ENCODE measurements at places on chromosomes 12 and 14.

DNA sequence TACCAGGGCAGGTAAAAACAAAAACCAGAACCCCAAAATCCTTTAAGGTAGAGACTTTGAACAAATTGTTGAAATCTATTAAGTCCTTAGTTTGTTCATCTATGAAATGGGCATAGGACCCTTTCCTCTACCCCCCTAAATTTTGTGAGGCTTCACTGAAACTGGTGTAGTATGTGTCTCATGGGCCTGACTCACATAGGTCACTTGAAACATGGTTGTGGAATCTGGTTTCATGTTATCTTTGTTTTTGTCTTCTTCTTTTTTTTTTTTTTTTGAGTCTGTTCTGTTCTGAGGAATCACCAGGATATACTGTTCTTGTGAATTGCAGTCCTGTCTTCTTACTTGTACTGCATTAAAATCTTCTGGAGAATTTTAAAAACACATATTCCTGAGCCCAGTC lies 202.2 kb downstream of the KTN1 start:
- no peaks in the 10 kb centered on the region for H3K27me3 ChIP-seq
- no peaks in the 10 kb centered on the region for H3K36me3 ChIP-seq
- no peak overlapping the region for H3K4me3 ChIP-seq
- no peak for DNase-seq
- H3K4me1 ChIP-seq: peaks cover 7% of the 10 kb centered on the region

- no peak for DNase-seq
- no peak overlapping the region for H3K27ac ChIP-seq
- no peak overlapping the region for H3K4me3 ChIP-seq
- H3K27me3 ChIP-seq: no peaks in the 10 kb centered on the region
Measured at GRCh38 chr12:129328235-129328634, 475.0 kb downstream of the GLT1D1 start.

DNA sequence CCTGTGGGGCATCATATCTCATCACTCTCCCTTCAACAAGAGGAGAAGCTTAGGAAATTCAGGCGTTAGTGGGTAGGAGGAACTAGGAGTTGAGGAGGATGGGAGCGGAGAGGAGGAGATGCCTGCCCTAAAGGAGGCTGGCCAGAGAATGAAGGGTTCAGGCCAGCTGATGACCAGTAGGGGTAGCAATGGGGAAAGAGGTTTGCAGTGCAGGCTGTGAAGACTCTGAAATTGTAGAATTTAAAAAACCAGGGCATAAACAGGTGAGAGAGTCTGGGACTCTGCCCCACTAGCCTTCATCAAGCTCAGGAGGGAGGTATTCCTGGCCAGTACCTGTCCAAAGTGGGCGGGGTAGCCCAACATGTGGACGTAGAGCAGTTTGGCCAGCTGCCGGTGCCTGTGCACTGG lies 809 bp downstream of the AP1G2 start:
- H3K27me3 ChIP-seq: peaks cover 11% of the 10 kb centered on the region
- no peaks in the 10 kb centered on the region for H3K4me1 ChIP-seq
- no peak for DNase-seq
- peak overlapping the region; percentile 64 for H3K27ac ChIP-seq

GRCh38 chr12:50538182-50538581 lies 33.4 kb downstream of the DIP2B start:
- H3K36me3 ChIP-seq: no peaks in the 10 kb centered on the region
- H3K27ac ChIP-seq: no peak overlapping the region

Data from sigmoid colon (tissue), 7 donors.